ENCODE measurements at places on chromosomes 16 and 17.

DNA sequence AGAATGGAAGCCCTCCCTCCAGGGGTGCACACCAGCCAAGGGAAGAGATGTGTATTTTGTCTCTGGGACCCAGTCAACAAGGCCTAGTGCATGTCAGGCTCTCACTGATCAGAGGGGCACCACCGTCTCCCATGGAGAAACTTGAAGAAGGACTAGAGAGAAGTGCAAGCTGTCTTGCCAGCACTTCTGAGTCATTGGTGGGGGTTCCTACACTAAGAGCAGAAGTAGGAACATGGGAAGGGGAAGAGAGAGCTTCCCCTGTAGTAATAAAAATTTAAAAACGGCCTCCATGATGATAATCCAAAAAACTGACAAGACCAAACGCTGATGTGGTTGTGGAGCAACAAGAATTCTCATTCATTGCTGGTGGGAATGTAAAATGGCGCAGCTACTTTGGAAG, 46.3 kb downstream of the DYNLRB2 start:
- no peak for DNase-seq

DNA sequence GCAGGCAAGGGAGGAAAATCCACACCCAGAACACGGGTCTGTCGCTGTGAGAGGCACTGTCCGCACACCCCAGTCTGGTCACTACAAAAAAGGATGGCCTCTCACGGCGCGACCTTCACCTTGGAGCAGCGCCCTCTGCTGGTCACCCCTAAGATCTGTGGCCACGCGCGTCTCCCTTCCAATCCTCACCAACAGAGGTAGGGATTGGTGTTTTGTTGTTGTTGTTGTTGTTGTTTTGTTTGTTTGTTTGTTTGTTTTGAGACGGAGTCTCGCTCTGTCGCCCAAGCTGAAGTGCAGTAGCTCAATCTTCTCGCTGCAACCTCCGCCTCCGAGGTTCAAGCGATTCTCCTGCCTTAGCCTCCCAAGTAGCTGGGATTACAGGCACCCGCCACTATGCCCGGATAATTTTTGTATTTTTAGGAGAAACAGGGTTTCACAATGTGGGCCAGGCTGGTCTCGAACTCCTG, 15.0 kb upstream of the C17orf58 start:
- no peak for DNase-seq

- DNase-seq, result peak; percentile 49
Observed at GRCh38 chr17:66348584-66349165, 46.3 kb downstream of the PRKCA start.

- no peak for DNase-seq
Observed at GRCh38 chr16:65875381-65876055, 491.0 kb upstream of the CDH5 start.

DNA sequence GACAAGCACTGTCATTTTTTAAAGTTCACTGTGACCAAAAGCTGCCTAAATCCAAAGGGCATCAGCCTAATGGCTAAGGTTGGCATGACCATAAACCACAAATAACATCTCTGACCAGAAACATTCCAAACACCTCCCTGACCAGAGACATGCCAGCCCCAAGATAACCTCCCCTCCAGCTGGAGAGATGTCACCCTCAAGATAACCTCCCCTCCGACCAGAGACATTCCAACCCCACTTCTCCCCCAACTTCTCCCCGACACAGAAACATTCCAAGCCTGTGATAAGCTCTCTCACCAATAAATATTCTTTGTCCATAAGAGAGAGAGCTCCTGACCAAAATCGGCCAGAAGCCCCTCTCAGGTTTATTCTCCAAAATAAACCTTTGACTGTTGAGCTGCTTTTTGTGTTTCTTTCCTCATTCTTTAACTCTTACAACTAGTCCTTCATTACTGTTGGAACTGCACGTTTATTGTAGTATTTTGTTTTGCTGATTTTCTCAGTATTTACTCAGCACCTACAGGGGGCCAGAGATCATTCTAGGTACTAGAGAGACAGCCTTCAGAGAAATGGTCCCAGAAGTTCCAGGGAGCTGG, 325.6 kb downstream of the SLC39A11 start:
- DNase-seq, result no peak

DNA sequence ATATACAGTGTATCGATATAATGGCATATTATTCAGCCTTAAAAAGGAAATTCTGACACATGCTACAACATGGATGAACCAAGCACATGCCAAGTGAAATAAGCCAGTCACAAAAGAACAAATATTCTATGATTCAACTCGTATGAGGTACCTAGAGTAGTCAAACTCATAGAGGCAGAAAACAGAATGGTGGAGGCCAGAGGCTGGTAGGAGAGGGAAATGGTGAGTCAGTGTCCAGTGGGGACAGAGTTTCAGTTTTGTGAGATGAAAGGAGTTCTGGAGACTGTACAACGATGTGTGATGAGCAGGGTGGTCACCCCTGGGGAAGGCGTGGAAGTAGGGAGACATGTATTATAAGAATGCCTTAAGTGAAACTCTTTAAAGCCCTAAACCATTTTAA, 39.9 kb downstream of the RNF157 start:
- DNase-seq, result no peak

DNA sequence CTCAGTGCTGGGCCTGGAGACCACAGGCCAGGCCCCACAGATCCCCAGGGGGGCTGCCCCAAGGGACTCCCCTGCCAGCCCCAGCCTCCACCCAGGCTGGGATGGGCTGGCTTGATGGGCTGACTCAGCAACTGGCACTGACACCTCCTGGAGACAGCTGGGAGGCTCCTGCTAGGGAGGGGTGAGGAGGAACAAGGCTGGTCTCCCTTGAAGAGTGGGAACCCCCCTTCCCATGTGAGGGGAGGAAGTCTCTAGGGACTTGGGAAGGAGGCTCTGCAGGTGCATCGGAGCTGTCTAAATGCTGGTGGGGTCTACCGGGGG, 10.4 kb downstream of the NHERF1 start:
- DNase-seq, result no peak

GRCh38 chr17:28240688-28241340, 78.2 kb upstream of the TMEM97 start:
- DNase-seq, result no peak

DNA sequence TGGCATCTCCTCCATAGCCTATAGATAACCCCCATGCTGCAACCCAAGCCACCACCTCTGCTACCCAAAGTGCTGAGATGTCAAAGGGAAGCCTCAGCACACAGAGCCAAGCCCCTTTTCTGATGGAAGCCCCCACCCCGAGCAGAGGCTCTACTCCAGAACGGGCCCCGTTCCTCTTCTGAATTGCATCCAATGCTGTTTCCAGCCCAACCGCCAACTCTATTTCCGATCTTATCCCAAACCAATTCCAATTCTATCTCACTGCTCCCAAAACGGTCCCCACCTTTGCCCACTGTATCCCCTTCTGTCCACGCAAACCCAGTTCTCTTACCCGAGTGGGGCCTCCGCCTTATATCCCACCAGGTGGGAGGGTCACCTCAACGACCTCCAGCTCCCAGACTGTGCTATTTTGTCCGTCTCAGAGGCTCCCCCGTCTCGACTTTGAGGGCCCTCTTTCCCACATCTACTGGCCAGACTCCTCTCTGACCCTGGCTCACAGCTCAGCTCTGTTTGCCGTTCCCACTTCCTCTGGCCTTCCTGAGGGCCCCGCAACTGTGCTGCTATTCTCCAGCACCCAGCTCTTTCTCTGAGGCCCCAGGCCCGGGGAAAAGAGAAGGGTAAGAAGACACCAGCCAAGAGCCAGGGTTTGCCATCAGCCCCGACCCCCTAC, 487 bp downstream of the SRL start:
- no peak for DNase-seq

- DNase-seq, result no peak
Observed at GRCh38 chr17:31495022-31495885, 103.8 kb downstream of the RAB11FIP4 start.

DNA sequence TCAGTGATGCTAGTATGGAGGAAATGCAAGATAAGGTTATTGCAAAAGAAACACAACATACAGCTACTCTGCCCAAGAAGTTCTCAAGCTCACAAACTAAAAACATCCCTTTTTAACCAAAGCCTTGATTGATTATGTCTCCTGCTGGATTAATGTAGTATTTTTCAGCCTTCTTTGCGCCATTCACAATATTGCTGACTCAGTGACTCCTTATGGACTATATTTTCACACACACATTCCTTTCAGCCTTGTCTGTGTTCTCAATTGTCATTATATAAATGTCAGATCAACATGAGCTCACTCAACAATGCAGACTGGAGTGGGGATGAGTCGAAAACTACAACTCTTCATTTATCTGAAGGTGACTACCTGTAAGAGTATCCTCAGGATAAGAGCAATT, 579.3 kb upstream of the CDH8 start:
- DNase-seq, result no peak

- no peak for DNase-seq
Observed at GRCh38 chr17:63649813-63650212, 27.6 kb downstream of the MAP3K3 start.

GRCh38 chr16:11399261-11399831, 54.1 kb downstream of the RMI2 start:
- DNase-seq, result no peak

GRCh38 chr17:4189280-4189679, 46.3 kb downstream of the CYB5D2 start:
- DNase-seq, result no peak

GRCh38 chr17:381941-382643, 29.5 kb upstream of the RPH3AL start:
- no peak for DNase-seq

GRCh38 chr17:66636111-66636510, 198.8 kb upstream of the CACNG5 start:
- DNase-seq, result no peak

- DNase-seq, result no peak
Observed at GRCh38 chr16:30582611-30583340, 2.7 kb downstream of the ZNF785 start.

DNA sequence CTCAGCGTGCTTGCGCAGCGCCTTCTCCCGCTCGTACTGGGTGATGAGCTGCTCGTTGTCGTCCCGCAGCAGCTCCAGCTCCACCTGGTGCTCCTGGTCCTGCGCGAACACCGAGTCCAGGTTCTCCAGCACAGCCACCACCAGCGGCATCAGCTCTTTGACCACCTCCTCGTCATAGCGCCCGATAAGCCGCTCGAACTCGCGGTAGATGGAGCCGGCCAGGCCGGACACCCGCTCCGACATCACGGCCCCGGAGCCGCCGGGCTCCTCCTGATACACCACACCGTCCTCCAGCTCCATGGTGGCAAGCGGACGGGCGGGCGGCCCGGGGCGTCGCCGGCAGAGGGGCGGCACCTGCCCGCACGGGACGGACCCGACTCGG, 320 bp downstream of the SPAG9 start:
- no peak for DNase-seq

DNA sequence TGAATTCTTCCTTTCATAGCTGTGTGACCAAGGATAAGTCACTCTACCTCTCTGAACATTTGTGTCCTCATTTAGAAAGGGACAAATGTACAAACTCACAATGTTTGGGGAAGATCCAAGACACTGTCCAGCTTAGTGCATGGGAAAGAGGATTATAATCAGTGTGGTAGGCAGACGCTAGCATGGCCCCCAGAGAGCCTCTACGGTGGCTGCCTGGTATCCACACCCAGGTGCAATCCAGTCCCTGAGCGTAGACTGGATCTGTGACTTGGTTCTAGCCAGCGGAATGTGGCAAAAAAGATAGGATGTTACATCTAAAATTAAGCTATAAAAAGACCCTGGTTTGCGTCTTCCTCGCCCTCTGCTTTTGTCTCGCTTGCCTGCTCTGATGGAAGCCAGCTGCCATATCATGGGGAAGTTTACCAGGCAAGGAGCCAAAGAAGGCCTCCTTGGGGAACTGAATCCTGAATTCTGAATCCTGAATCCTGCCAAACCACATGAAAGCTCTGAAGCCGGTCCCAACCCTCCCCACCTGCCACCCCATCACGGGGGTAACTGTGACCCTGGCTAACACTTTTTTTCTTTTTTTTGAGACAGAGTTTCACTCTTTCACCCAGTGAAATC, 51.7 kb downstream of the PLXDC1 start:
- peak; percentile 10 for DNase-seq

DNA sequence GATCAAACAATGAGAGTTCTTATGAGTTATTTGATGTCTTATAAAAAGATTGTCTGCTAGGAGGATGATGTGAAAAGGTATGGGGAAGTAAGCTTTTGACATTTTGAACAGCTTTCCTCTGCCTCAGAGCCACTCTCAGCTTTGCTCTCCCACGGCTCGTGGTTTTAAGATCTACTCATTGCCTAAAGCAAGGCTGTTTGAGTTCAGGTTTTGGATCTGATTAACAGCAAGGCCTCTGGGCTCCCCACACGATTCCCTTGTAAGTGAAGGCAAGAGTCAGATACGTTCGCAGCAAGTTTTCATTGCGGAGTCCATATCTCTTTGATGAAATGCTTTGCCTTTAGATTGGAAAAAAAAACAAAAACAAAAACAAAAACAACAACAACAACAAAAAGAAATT, 515.0 kb upstream of the SALL1 start:
- DNase-seq, result no peak

GRCh38 chr16:4805231-4805630, 2.8 kb upstream of the ROGDI start:
- DNase-seq, result no peak

- no peak for DNase-seq
Observed at GRCh38 chr17:10821054-10821453, 16.8 kb downstream of the PIRT start.

- DNase-seq, result no peak
Observed at GRCh38 chr16:57361404-57361803, 2.8 kb downstream of the CCL22 start.

DNA sequence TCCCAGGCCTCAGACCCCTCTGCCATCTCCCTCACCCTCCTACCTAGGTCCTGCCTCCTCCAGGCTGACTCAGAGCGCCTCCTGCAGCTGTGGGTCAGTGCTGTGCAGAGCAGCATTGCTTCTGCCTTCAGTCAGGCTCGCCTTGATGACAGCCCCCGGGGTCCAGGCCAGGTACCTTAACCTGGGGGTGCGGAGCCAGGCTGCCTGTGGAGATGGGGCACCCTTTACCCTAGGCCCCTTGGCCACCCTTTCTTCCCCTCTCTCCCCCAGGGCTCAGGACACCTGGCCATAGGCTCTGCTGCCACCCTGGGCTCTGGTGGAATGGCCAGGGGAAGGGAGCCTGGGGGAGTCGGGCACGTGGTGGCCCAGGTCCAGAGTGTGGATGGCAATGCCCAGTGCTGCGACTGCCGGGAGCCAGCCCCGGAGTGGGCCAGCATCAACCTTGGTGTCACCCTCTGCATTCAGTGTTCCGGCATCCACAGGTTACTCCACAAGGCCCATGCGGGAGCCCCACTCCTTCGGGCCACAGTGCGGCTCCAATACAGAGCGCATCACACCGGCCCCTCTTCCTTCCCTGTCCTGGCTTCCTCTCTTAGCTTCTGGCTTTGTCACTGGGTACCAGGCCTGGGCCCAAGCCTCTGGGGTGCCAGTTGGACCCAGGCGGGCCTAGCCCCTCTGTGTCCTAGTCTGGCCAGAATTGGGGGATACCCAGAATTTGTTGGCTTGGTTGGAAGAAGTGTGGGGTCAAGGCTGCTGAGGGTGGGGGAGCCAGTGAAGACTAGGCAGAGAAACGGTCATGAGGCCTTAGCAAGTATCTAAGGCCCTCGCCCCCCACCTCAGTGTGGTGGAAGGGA, 5.0 kb upstream of the KCTD11 start:
- DNase-seq, result no peak

- DNase-seq, result peak; percentile 95
Observed at GRCh38 chr17:66445229-66445628, 142.8 kb downstream of the PRKCA start.

GRCh38 chr17:3843935-3844516, 2.0 kb downstream of the NCBP3 start:
- DNase-seq, result no peak
